ENCODE measurements at places on chromosomes 3 and 15.

DNA sequence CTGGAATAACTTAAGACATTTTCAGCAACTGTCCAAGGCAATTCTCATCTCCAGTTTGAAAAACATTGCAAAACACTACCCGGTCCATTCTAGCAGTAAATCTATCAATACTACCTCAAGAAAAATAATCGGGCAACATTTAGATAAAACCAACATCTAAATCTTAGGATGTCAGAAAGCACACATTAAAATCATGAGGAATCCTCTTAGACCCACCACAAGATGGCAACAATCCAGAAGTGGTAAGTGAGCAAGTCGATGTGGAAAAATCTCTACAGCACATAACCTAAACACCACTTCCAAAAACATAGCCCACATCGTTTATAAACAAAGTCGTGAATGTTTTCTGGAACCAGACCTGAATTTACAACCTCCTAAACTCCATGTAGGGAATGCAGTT, 5.7 kb downstream of the PLCH1 start:
- no peak for DNase-seq

DNA sequence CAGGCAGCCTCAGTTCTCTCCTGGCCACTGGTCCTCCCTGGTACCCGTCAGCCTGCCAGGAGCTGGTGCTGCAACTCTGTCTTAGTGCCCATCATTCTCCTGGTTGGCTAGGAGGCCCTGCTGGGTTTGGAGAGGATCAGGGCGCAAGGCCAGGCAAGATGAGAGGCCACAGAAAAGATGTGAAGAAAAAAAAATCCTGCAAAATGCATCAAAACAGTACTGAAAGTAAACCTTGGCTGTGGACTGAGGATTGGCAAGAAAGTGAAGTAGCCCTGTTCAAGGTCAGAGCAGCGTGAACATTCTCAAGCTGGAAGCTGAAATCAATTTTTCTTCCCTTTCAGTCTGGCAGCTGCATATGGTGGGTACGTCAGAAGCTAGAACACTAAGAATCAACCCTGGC, 74.2 kb downstream of the GTF2E1 start:
- DNase-seq = peak; percentile 66

DNA sequence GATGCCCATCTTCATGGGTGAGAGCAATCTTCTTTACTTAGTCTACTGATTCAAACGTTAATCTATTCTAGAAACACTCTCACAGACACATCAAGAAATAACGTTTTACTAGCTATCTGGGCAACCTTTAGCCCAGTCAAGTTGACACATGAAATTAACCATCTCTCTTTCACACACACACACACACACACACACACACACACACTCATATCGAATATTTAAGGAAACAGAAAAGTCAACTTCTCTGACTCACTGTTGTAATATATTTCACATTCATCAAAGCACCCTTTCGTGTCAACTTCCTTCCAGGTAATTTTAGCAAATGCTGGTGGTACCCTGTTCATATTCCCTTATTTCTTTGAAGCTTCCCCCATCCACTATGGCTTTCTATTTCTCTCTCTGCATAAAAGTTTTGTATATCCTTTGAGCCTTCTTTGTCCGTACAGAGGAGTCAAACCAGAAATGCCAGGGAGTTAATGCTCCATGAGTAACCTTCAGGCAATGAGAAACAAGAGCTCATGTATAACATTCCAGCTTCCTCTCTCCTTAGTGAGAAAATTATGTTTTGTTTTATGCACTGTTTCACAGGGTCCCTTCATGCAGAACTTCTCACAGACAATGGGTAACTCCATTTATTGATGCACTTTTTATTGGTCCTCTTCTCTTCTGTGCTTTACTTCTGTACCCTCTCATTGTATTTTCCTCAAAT, 335.5 kb upstream of the CBLB start:
- DNase-seq = no peak

GRCh38 chr3:119861681-119862080, 79.8 kb downstream of the NR1I2 start:
- no peak for DNase-seq

- no peak for DNase-seq
Observed at GRCh38 chr15:69511716-69512340, 59.2 kb downstream of the RPLP1 start.

GRCh38 chr15:85793641-85794597, 806 bp downstream of the KLHL25 start:
- peak; percentile 52 for DNase-seq

GRCh38 chr3:197364410-197365071, 66.1 kb upstream of the DLG1 start:
- DNase-seq = peak; percentile 31

GRCh38 chr3:53998980-53999379, 107.3 kb upstream of the SELENOK start:
- no peak for DNase-seq

GRCh38 chr15:79090487-79091203, at the start of gene RASGRF1:
Gene RASGRF1 (minus strand): TSS chr15:79090780. CDS start chr15:79090498, 282 bp downstream.
- peak; percentile 15 for DNase-seq

DNA sequence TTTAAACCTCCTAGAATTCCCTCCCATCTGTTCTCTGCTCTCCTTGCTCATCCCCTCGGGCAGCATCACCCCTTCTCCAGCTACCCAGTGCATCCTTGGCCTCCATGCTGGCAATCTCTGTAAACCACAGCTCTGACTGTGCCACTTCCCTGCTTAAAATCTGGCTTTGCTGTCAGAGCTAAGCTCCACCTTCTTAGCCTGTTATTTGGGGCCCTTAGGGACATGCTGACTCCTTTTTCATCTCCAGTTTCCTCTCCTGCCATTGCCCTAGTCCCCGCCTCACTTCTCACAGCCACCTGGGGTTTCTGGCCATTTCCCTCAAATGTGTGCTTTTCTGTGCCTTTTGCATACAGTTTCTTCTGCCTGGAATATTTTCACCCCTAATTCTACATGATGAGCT, 5.7 kb downstream of the SLC6A20 start:
- DNase-seq = no peak

DNA sequence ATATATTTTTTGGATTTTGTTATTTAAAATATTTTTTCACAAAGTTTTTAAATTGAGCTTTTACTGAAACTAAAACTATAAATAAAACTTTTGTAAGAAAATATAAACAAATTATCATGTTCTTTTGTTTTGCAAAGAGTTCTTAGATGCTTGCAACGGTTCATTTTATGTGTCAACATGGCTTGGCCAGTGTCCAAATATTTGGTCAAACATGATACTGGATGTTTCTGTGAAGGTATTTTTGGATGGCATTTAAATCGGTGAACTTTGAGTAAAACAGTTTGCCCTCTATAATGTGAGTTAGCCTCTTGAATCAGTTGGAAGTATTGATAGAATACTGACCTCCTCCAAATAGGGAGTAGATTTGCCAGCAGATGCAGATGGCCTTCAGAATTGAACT, 612.6 kb upstream of the NECTIN3 start:
- no peak for DNase-seq
